Tibial artery (tissue), 4 donors: ENCODE measurements at places on chromosomes 7 and 10.

- H3K4me1 ChIP-seq, result no peaks in the 10 kb centered on the region
- H3K27me3 ChIP-seq, result no peaks in the 10 kb centered on the region
- no peaks in the 10 kb centered on the region for H3K36me3 ChIP-seq
- no peak overlapping the region for H3K27ac ChIP-seq
- no peak overlapping the region for H3K4me3 ChIP-seq
These were observed 95.7 kb downstream of the BICC1 start for GRCh38 chr10:58608351-58608750.

- H3K27me3 ChIP-seq, result no peaks in the 10 kb centered on the region
- no peak overlapping the region for H3K4me3 ChIP-seq
- H3K36me3 ChIP-seq, result no peaks in the 10 kb centered on the region
- no peaks in the 10 kb centered on the region for H3K4me1 ChIP-seq
These were observed 75.7 kb upstream of the MACROH2A2 start for GRCh38 chr10:69976795-69977546.

DNA sequence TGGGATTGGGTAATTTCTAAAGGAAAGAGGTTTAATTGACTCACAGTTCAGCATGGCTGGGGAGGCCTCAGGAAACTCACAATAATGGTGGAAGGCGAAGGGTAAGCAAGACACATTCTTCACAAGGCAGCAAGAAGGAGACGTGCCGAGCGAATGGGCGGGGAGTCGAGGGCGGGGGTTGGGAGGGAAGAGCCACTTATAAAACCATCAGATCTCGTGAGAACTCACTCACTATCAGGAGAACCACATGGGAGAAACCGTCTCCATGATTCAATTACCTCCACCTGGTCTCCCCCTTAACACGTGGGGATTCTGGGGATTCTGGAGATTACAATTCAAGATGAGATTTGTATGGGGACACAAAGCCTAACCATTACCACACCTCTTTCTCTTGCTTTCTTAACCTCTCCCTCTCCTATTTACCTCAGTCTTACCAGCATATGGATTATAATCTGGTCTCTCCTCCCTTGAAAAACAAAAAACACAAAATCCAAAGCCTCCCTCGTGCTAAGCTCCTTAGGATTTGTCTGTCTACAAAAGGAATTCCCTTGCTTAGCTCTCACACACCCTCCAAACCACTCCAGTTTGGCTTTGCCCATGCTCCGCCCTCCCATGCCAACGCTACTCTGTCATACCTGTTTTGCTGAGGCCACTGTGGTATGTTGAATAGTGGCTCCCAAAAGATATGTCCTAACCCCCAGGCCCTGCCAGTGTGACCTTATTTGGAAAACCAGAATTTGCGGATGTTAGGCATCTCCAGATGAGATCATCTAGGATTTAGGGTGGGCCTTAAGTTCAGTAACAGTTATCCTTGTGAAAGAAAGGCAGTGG is 19.6 kb upstream of the EFCAB10 start:
- H3K4me3 ChIP-seq, result no peak overlapping the region
- no peaks in the 10 kb centered on the region for H3K36me3 ChIP-seq
- no peak overlapping the region for H3K27ac ChIP-seq
- DNase-seq, result no peak
- H3K27me3 ChIP-seq, result no peaks in the 10 kb centered on the region

DNA sequence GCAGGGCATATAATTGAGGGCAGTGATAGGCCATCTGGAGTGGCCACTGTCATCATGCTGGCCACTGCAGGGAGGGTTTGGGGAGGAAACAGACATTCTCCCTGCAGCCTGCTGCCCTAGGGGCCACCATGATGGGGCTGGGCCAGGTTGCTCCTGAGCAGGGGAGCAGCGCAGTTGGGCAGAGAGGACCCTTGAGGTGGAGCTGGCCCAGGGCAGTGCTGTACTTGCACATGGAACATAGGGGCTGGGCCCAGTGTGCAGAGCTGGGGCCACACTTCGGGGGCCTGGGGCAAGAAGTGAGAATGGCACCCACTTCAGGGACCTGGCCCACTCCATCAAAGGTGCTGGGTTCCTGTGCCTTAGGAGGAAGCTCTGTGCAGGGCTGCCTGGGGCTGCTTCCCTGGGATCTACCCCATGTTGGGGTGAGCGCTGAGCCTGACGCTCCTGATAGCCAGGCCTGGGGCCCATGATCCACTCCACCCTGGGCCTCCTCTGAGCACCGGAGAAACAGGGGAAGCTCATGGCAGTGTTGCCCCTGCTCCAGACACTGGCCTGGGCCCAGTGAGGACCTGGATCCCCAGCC is 21.3 kb upstream of the NUB1 start:
- no peaks in the 10 kb centered on the region for H3K36me3 ChIP-seq
- H3K27me3 ChIP-seq, result no peaks in the 10 kb centered on the region
- H3K27ac ChIP-seq, result no peak overlapping the region
- no peak for DNase-seq
- no peak overlapping the region for H3K4me3 ChIP-seq
- no peaks in the 10 kb centered on the region for H3K4me1 ChIP-seq

DNA sequence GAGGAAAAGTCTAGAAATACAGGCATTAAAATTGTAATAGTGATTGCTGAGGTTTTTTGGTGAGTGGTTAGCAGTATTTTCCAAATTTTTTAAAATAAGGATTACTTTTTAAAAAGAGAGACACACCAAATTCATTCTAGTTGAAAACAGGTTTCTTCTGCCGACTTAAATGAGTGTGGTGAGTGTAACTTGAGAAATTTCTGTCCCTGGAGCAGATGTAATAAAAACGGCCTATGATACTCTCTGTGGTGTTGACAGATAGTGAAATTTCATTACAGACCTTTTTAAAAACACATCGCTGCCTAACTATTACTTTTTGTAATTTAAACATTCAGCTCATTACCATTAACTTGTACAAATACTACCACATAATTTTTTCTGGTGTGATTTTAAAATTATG is 90.1 kb downstream of the CYP51A1 start:
- no peaks in the 10 kb centered on the region for H3K27me3 ChIP-seq
- no peaks in the 10 kb centered on the region for H3K4me1 ChIP-seq
- H3K4me3 ChIP-seq, result no peak overlapping the region
- peaks cover 68% of the 10 kb centered on the region for H3K36me3 ChIP-seq

- H3K4me1 ChIP-seq, result no peaks in the 10 kb centered on the region
- H3K4me3 ChIP-seq, result peak overlapping the region; percentile 24
- no peaks in the 10 kb centered on the region for H3K27me3 ChIP-seq
- DNase-seq, result peak; percentile 76
- no peaks in the 10 kb centered on the region for H3K36me3 ChIP-seq
These were observed 9.3 kb downstream of the NOD1 start for GRCh38 chr7:30469303-30469702.

GRCh38 chr10:126011995-126012394 is 115.6 kb downstream of the FANK1 start:
- no peaks in the 10 kb centered on the region for H3K36me3 ChIP-seq
- H3K4me3 ChIP-seq, result no peak overlapping the region
- H3K4me1 ChIP-seq, result no peaks in the 10 kb centered on the region
- no peaks in the 10 kb centered on the region for H3K27me3 ChIP-seq
- DNase-seq, result no peak

DNA sequence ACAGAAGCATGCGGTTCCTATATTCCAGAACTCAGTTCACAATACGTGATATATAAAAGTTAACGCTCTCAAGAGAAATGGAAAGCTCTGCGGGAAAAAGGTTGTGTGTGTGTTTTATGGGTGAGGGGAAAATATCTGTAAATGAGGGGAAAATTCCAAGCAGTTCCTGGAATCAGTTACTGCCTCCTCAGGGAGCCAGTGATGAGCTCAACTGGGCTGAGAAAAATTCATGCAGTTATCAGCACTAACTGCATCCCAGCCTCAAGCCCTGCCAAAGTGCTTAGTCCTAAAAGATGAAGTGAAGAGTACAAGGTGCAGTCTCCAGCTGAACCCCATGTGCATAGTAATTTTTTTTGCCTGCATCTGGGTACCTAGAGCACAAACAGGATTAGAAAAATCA is 191.9 kb downstream of the CDK14 start:
- no peaks in the 10 kb centered on the region for H3K36me3 ChIP-seq
- H3K4me3 ChIP-seq, result no peak overlapping the region
- no peak for DNase-seq
- H3K4me1 ChIP-seq, result peaks cover 20% of the 10 kb centered on the region
- no peaks in the 10 kb centered on the region for H3K27me3 ChIP-seq
- no peak overlapping the region for H3K27ac ChIP-seq

- no peak overlapping the region for H3K4me3 ChIP-seq
- H3K27me3 ChIP-seq, result no peaks in the 10 kb centered on the region
- H3K36me3 ChIP-seq, result no peaks in the 10 kb centered on the region
- H3K27ac ChIP-seq, result no peak overlapping the region
- DNase-seq, result no peak
These were observed 56.2 kb upstream of the AGK start for GRCh38 chr7:141495057-141495456.

- no peak overlapping the region for H3K4me3 ChIP-seq
- no peaks in the 10 kb centered on the region for H3K27me3 ChIP-seq
- no peak for DNase-seq
- peaks cover 93% of the 10 kb centered on the region for H3K36me3 ChIP-seq
These were observed 38.0 kb downstream of the UBE3C start for GRCh38 chr7:157176771-157177170.

DNA sequence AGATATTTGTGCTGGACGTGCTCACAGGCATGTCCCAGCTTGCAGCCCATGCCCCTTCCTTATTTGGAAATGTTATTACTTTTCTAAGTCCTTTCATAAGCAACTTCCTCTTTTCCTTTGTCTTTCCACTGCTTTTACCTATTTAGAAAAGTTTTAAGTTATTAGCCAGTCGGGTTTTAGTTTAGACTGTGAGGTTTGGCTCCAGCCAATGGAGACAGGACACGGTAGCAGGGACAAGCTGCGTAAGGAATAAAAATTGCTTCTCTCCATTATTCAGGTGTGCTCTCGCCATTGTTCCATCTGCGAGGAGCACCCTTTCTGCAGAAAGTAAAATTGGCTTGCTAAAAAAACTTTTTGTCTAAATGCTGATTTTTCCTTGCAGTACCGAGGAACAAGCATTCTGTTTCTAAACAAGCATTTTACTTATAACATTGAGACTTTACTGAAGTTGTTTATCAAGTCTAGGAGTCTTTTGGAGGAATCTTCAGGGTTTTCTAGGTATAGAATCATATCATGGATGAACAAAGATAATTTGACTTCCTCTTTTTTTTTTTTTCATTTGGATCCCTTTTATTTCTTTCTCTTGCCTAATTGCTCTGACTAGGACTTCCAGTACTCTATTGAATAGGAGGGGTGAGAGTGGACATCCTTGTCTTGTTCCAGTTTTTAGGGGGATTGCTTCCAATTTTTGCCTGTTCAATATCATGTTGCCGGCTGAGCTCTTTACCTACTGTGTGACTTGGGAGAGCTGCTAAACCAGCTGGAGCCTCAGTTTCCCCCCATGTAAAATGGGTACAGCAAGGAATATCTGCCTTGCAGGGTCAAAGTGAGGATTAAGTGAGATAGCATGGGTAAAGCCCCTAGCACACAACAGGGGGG is 63.8 kb downstream of the ALOX5 start:
- H3K4me3 ChIP-seq, result no peak overlapping the region
- no peaks in the 10 kb centered on the region for H3K4me1 ChIP-seq
- no peaks in the 10 kb centered on the region for H3K36me3 ChIP-seq
- no peak for DNase-seq

GRCh38 chr7:16982640-16983350 is 101.0 kb upstream of the AGR3 start:
- no peak overlapping the region for H3K4me3 ChIP-seq
- no peaks in the 10 kb centered on the region for H3K27me3 ChIP-seq
- no peak overlapping the region for H3K27ac ChIP-seq
